Suprapubic skin (tissue), 4 donors: ENCODE measurements at places on chromosomes 2 and 18.

DNA sequence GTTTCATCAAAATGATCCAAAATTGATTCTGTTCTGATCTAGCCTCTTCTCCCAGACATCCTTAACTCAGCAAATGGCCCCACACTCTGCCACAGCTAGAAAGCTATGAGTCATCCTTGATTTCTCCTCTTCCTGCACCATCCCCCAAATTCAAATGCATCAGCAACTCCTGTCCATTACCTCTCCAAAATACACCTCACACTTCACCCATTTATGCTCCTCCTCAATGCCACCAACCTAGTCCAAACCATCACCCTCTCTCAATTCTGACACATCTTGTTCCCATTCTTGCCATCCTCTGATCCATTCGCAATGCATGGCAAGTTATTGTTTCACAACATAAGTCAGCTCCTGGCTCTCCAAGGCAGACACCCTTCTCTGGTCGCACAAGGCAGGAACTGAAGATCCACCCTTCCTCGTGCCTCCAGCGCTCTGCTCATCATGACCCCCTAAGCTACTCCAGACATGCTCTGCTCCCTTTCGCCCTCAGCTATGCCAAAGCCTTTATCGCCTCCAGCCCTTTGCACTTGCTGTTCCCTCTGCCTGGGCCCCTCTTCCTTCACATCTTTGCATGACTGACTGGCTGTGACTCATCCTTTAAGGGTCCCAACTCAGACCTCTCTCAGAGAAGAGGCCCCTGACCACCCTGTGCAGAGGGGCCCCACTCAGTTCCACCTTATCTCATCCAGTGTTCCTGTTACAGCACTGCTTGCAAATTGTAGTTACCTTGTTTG, 83.6 kb downstream of the MREG start:
- DNase-seq: no peak

DNA sequence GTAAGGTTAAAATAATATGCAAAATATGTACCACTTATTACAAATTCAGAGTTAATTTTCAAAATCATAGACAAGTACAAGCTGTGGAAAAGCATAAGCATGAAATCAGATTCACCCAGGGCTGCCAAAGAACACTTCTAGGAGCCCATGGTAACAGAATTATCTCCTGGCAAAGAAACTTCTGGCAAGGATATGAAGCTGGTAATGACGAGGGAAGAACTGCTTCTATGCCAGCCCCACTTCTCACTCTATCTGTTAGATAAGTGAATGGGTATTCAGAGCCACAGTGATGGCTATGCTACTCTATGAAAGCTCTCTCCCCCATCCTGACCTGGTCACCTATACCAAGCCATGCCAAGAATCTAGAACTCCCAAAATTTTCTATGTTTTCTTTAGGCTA, 36.9 kb upstream of the PDE1A start:
- no peak for DNase-seq

DNA sequence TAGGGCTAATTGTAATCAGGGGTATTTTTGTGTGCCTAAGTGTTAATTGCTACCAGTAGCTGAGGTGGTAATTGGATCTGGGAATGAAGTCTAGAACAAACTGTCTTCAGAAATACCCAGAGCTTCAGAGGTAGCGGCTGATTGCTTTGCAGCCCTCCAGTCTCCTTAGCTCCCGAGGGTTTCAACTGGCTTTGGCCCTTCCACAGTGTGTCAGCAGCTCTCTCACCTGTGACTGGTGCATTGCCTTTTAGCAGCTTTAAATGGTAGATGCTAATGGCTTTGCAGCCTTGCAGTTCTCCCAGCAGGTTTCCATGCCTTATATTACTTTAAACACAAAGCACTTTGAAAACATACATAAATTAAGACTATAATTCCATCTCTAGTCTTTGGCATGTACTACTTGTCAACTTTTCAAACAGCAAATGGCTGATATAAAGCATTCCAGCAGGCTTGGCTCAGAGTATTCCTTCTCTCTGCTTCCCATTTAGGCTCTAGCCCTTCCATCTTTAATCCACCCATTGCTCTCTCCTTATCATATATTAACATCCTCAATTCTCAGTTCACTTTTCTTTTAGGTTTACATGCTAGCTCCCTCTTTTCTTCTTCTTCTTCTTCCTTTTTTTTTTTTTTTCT, 156.4 kb upstream of the GALNT13 start:
- no peak for DNase-seq

- no peak for DNase-seq
These were observed 436.3 kb downstream of the CBLN2 start for GRCh38 chr18:72107647-72108383.

GRCh38 chr18:24346254-24346653, 51.4 kb downstream of the OSBPL1A start:
- no peak for DNase-seq
